SW480 (cell line): ENCODE measurements at places on chromosomes 1 and 21.

DNA sequence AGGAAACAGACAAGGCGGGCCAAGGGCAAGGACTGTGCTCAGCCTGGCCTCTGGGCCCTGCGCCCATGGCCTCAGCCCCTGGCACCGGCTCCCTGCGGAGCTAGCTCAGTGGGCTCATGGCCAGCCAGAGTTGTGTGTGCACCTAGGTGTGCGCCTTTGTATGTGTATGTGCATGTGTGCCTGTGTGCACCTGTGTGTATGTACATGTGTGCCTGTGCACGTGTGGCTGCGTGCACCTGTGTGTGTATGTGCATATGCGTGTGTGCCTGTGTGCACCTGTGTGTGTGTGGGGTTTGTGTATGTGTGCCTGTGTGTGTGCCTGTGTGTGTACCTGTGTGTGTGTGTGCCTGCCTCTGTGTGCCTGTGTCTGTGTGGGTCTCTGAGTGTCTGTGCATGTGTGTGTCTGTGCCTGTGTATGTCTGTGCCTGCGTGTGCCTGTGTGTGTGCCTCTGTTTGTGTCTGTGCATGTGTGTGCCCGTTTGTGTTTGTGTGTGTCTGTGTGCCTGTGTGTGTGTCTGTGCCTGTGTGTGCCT is 7.4 kb downstream of the GPR137B start:
- DNase-seq = no peak

GRCh38 chr1:66490816-66491215 is 43.1 kb upstream of the SGIP1 start:
- no peak for DNase-seq

GRCh38 chr1:245481261-245481660 is 326.5 kb downstream of the KIF26B start:
- DNase-seq = no peak

- DNase-seq = no peak
Observed at GRCh38 chr1:85573322-85573721, 7.2 kb upstream of the CCN1 start.

DNA sequence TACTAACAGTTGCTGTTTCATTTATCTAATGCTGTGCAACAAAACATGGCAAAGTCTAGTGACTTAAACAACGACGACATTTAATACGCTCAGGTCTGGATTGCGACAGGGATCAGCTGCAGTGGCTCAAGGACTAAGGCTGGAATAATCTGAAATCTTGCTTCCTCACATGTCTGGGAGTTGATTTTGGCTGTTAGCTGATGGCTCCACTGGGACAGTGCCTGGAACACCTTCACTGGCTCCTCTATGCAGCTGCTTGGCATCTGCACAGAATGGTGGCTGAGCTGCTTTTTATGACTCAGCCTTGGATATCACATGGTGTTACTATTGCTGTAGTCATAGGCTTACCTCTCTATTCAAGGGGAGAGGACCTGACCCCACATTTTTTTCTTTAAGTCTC is 24.0 kb upstream of the BTG3 start:
- DNase-seq = no peak

- no peak for DNase-seq
Observed at GRCh38 chr1:22932803-22933470, 39.7 kb downstream of the LACTBL1 start.

DNA sequence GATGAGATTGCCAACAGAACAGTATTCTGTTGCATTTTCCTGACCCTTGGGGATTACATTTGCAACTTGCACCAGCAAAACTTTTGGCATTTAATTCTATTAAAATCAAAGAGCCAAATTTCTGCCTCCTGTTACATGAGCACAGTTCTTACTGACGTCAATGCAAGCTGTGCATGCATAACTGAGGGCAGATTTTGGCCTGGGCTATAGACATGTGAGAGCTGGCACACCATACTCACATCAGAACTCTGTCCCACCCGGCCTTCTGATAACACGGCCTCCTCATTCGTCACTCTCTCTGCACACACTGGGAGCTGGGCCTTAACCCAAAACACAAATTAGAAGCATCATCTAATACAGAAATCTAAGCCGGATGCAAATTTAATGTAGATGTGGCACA is 31.5 kb downstream of the PAPPA2 start:
- no peak for DNase-seq

- DNase-seq = peak; percentile 75
Observed at GRCh38 chr1:17347769-17348592, 24.0 kb upstream of the PADI6 start.

GRCh38 chr1:170424346-170424745 is 107.6 kb upstream of the GORAB start:
- no peak for DNase-seq

DNA sequence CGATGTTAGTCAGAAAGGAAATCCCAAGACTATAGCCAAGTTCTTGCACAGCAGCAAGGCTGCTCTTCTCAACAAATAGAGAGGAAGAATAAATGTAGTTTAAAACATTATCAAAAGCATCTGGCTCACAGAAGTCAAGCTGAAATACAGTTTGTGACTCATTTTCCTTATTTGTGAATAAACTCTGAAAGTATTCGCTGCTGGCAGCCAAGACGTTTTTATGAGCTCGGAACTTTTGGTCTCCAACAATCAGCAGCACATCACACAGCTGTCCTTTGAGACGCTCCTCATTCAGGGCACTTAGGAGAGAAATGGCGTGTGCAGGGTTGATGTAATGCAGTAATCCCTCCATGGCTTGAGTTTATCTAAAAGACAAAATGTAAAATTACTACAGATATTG is 16.4 kb downstream of the ZBTB21 start:
- no peak for DNase-seq

GRCh38 chr1:217138173-217138765 is 415.0 kb upstream of the ESRRG start:
- DNase-seq = no peak

- no peak for DNase-seq
Observed at GRCh38 chr1:96978901-96979300, 257.3 kb downstream of the PTBP2 start.

DNA sequence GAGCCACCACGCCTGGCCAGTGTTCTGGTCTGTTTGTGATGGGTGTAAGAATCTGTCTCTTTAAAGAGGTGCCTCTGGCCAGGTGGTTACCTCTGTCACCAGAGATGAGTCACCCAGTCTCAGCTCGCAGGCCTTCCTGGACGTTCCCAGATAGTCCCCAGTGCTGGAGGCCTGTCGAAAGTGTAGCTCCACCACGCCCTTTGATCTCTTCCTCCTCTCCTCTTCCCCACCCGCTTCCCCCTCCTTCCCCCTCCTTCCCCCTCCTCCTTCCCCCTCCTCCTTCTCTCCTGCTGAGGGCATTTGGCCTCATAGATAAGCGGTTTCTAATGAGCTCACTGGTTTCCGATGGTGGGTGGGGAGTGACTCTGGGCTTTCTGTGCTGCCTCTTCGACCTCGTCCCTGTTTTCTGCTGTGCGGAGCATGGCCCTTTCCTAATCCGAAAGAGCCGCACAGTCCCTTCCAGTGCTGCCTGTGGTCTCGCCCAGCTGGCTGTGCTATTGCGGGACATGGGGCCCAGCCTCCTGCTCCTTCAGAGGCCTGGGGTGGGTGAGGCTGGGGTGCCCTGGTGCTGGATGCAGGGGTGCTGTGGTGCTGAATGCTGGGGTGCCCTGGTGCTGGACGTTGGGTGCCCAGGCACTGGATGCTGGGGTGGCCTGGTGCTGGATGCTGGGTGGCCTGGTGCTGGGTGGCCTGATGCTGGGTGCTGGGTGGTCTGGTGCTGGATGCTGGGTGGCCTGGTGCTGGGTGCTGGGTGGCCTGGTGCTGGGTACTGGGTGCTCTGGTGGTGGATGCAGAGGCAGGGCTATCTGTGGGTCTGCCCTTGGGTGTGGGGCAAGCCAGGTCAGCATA is 19.2 kb downstream of the AGPAT3 start:
- DNase-seq = peak; percentile 98

DNA sequence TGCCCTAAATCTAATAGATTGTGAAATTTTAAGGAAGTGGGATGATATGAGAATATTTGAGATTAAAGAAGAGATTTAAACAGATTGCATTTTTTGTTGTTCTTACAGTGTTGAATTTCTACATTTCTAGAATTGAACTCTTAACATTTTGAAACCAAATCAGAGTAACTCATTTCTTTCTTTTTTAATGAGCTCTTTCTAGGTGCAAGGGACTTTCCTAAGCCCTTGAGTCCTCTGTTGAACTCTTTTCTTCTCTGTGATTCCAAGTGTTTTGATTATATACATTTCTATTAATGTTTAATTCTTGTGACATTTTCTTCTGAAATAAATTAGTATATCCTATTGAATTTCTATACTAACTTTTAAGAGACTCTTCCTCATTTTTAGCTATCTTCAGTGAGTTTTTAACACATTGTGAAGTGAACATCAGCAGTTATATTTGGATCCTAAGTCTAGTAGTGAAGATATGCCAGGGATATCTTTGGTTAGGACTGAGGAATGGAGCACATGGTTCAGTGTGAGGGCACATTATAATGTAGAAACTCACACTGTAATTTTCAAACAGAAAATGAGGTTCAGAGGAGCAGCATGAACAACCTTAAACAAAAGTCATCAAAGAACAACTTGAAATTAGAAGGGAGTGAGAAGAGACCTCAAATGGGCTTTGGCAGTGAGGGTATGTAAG is 53.1 kb downstream of the ATG4C start:
- DNase-seq = no peak

DNA sequence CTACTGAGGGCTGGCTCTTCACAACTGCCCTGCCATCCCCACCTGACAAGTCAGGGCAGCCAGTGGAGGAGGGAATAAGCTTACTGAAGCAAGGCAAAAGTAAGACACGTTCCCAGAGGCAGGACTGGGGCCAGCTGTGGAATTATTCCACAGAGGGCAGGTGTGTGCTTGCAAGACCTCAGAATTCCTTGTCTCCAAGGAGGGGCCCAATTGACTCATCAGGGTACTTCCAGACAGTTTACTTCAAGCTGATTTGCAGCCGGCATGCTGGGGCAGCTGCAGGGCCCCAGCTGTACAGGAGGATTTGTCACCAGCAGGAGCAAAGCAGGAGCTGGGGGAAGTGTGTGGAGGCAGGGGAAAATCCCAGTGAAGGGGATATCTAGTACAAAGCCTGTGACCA is 167.5 kb upstream of the CAMK1G start:
- DNase-seq = peak; percentile 42

GRCh38 chr1:235423214-235423652 is 56.0 kb downstream of the TBCE start:
- DNase-seq = no peak

DNA sequence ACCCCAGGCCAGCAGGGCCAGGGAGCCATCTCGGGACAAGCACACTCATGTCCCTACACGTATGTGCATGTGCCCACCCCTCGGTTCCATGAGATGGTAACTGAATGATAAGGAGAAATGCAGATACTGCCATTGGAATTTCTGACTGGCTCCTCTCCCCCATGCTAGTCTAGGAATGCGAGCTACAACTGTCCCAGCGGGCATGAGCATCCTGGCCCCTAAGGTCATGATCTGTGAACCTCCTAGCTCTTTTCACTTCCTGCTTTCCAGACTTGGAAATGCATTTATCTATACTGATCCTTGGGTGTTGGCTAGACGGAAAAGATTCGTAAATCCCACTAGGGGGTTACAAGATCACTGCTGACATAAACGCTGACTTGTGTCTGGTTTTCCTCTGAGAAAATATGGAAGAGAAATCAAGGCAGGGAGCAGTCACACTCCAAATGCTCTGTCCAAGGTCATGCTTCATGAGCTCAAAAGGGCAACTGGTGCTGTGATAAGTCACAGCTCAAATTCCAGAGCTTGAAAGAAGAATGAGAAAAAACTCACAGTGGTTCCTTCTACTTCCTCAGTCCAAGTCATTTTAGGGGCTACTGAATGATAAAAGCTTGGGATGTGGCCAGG is 49.8 kb downstream of the SLC45A1 start:
- no peak for DNase-seq

GRCh38 chr1:17167041-17167785 is 37.7 kb upstream of the PADI1 start:
- no peak for DNase-seq

GRCh38 chr1:172601046-172601630 is 57.8 kb upstream of the FASLG start:
- no peak for DNase-seq

DNA sequence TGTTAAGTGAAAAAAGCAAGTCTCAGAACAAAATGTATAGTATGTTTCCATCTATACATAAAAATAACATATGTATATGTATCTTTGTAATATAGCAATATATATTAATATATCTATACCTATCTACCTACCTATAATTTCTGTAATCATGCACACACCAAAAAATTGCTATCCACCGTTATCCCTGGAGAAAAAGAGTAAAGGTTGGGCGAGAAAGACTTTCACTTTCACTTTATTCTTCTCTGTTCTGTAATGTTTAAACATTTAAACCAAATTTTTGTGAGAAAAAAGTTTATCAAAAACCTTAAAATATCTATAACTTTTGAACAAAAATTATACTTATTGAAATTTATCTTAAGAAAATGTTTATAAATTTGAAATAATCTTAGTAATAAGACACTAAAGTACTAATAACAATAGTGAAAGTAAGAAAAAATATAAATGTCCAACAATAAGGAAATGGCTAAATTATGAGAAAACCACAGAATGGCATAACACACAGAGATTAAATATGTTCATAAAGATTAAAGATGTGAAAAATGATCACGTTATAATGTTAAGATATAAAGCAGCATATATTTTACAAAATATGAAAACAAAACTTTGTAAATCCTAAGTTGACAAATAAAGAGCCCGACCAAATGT is 74.0 kb upstream of the LRRC53 start:
- DNase-seq = no peak

DNA sequence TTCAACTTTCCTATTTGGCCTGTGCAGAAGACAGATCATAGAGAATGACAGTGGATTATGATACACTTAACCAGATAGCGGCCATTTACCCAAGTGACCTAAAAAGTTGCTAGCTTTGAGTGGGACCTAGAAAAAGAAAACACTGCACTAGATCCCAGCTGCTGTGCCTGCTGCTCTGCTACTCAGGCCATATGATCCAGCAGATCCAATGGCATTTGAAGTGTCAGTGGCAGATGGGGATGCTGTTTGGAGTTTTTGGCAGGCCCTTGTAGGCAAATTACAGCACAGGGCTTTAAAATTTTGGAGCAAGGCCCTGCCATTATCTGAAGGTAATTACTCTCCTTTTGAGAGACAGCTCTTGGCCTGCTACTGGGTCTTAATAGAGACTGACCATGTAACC is 74.0 kb upstream of the KCNE2 start:
- no peak for DNase-seq

GRCh38 chr1:153735090-153735420 is 7.2 kb downstream of the INTS3 start:
- DNase-seq = no peak

- DNase-seq = no peak
Observed at GRCh38 chr1:165539908-165540307, 3.9 kb upstream of the LRRC52 start.
